IPS DF 6.9 (cell line): ENCODE measurements at places on chromosomes 5 and 9.

DNA sequence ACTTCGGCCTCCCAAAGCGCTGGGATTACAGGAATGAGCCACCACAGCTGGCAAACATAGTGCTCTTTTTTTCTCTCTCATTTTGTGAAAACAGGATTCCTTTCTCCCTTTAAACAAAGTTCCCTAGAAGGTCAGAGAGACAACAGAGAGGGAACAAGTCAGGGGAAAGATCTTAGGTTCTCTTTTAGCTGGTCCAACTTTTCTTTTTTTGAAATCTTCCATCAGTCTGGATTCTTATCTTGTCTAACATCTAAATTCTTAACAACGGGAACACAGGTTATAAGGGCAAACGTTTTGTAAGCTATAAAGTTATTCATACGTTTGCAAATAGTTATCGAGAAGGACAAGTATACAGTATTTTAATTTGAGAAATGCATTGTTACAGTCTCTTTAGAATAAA is 224.1 kb upstream of the TBCA start:
- no peak for DNase-seq

- DNase-seq: no peak
These were observed 125.2 kb downstream of the WDR41 start for GRCh38 chr5:77366717-77367500.

- DNase-seq: no peak
These were observed 179.6 kb downstream of the ZNF462 start for GRCh38 chr9:107042606-107043005.

GRCh38 chr5:15574806-15575325 is 74.9 kb downstream of the FBXL7 start:
- no peak for DNase-seq

- DNase-seq: no peak
These were observed 46.2 kb upstream of the FCN2 start for GRCh38 chr9:134834217-134834956.

DNA sequence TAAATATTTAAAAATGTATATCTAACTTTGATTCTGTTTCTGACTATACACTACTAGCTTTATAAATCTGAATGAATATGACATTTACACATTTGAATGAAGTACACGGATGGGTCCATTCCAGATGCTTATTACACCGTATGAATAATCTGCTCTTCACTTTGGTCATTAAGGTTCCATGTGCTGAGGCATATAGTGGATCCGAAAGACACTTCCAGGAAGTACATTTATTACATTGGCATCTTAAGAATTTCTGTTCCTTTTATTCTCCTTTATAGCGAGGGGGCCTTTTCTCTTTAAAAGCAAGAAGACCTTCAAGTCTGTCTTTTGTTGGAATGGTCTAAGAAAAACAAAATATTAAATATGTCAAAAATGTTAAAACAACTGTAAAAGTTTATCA is 147.6 kb downstream of the AUH start:
- DNase-seq: no peak

GRCh38 chr9:88661759-88662158 is 126.8 kb downstream of the NXNL2 start:
- no peak for DNase-seq

GRCh38 chr5:61910771-61911170 is 395.2 kb upstream of the KIF2A start:
- DNase-seq: no peak

GRCh38 chr5:103624675-103625074 is 62.1 kb upstream of the NUDT12 start:
- no peak for DNase-seq

- no peak for DNase-seq
These were observed 143.8 kb upstream of the VLDLR start for GRCh38 chr9:2477755-2478154.

- DNase-seq: no peak
These were observed 18.1 kb downstream of the PTCH1 start for GRCh38 chr9:95498641-95499040.

DNA sequence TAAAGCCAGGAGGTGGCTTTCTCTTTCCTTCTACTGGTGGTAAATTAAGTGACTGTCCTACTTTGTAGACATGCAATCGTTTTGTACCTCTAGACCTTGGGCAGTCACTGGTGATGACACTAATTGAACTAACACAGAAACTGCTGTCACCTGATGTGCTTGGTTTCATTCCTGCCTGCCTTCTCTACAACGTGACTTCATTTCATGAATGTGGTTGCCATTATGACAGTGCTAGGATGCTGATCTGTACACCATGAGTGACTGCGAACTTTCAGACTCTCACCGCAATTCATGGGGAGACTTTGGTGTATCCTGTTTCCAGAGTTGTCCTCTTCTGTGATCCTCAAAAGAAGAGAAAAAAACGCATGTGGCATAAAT is 47.5 kb downstream of the UBE2QL1 start:
- DNase-seq: no peak

DNA sequence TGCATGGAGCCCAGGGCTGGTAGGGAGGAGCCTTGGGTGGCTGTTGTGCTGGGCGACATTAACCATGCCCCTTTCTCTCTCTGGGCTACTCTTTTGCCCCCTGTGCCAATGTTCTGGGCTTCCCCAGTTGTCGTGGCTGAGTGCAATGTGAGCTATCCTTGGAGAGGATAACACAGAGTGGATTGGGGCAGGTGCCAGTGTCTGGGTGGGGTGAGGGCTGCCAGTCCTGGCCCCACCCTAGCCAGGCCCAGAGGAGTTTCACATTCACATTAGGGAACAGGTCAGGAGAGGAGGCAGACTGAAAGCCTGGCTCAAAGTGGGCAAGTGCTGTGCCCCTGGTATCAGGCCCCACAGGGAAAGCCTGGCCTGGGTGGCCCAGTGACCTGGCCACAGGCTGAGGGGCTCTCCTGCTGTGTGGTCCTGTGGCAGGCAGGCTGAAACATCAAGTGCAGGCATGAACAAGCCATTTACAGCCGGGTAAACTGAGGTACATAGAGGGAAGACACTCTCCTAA is 7.5 kb upstream of the NDST1 start:
- no peak for DNase-seq

DNA sequence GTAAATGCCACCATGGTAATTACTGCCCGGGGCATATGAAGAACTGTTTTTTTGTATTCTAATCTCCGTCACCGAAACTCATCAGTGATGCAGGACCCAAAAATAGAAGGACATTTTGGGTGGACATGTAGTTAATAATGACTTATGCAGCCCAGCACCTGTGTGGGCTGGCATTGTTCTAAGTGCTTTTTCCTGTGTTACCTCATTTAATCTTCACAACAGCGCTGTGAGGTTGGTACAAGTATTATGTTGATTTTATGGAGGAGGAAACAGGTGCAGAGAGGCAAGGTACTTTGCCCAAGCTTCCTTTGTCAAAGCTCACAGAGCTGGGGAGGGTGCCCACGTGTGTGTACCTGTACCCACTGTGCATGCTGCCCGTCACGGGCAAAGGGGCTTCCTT is 58.4 kb downstream of the DAPK1 start:
- DNase-seq: no peak

DNA sequence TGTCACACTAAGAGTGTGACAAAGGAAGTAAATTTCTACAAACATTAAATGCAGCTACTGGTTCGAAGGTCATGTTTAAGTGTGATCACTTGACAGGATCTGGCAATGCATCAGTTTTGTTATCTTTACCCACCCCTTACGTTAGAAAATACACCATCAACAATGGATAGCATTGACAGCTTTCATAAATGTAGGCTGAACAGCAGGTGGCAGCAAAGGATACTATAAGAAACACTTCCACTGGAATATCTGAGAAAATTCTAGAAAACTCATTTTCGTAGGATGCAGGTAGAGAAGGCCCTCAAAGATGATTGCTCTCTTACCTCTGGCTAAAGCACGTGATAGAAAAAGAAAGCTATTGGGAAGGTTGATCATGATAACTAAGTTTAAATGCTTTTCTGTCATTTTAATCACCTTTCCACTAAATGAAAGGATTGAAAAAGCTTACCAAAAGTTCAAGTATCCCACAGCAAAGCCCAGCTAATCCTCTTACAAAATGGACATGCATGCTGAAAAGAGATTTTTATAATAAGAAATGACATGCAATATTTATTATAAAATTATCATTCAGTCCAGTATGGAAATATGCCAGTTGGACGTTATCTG is 292.5 kb downstream of the PARP8 start:
- no peak for DNase-seq

GRCh38 chr5:10678244-10678643 is 82.8 kb downstream of the DAP start:
- DNase-seq: no peak

- no peak for DNase-seq
These were observed 527.8 kb downstream of the KCTD16 start for GRCh38 chr5:144698484-144698883.

DNA sequence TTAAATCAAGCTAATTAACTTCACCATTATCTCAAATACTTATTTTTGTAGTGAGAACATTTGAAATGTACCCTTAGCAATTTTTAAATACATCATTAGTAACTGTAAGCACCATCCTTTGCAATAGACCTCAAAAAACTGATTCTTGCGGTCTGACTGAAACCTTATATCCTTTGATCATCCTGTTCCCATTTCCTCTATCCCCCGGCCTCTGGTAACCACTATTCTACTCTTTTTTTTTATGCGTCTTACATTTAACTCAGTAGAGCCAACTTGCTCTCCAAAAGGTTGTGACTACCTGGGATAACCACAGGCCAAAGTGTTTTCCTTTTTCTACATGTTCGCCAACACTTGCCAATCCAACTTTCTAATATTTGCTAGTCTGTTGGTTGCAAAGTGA is 106.1 kb downstream of the IRX1 start:
- DNase-seq: no peak

GRCh38 chr9:14542071-14542470 is 151.2 kb downstream of the ZDHHC21 start:
- DNase-seq: no peak

DNA sequence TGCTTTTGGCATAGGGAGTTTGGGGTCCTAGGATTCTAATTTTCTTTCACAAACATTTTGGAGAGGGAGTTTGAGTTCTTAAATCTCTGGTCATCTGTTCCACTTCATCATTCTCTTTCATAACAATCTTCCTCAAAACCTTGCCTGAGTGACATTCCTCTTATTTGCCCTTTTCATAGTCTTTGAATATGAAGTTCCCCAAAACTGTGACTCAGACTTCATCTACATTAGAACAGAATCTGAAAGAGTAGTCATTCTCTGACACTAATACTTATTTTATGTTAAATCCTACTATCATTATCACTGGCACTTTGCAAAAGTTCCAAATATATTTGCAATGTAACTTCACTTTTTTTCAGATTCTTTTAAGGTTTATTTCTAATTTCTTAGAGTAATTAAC is 163.8 kb downstream of the CDH10 start:
- DNase-seq: no peak
